ENCODE measurements at places on chromosomes 6 and 20.

GRCh38 chr6:43886717-43887339 lies 116.8 kb downstream of the VEGFA start:
- no peak for DNase-seq

DNA sequence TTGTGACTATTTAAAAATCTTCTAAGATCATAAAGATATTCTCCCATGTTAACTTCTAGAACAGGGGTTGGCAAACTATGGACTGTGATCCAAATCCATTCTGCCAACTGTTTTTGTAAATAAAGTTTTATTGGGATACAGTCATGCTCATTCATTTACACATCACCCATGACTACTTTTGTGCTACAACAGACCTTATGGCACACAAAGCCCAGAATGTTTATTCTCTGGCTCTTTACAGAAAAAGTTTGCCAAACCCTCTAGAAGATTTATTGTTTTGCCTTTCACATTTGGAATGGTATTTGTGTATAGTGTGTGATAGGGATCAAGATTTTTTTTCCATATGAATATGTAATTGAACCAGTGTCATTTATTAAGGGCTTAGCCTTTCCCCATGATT lies 341.7 kb downstream of the CD83 start:
- no peak for DNase-seq

DNA sequence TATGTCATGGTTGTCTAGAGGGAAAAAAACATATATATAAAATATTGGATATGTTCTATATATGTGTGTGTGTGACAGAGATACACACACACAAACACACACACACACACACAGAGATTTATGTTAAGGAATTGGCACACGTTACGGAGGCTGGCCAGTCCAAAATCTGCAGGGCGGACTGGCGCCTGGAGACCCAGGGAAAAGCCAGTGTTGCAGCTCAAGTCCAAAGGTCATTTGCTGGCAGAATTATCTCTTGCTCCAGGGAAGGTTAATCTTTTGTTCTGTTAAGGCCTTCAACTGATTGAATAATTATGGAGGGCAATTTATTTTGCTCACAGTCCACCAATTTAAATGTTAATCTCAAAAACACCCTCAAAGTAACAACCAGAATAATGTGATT lies 37.5 kb upstream of the PDE7B start:
- DNase-seq = no peak

GRCh38 chr6:12271997-12272396 lies 18.2 kb upstream of the EDN1 start:
- no peak for DNase-seq

GRCh38 chr20:57153238-57153905 lies 113.1 kb downstream of the BMP7 start:
- no peak for DNase-seq

DNA sequence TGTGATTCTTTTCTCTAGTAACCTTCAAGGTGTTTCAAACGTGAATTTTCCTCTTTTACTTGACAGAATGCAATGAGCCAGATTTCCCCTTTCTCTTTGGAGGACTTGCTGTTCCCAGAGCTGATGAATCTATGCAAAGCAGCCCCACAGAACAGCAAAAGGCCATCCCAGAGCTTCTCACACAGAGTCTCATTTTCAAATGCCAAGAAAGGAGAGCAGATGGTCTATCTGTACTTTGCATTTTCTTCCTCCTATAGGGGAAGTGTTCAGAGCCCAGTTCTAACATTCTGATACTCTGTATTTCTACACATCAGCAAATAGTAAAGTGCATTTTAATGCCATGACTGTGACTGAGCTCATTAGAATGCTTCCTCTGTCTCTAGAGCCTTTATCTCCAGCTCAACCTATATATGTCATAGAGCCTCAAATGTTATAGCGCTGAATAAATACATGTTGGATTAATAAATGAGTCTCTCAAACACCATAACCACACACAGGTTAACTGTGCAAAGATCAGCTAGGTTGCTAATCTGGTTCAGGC lies 81.8 kb upstream of the EYA4 start:
- DNase-seq = no peak

DNA sequence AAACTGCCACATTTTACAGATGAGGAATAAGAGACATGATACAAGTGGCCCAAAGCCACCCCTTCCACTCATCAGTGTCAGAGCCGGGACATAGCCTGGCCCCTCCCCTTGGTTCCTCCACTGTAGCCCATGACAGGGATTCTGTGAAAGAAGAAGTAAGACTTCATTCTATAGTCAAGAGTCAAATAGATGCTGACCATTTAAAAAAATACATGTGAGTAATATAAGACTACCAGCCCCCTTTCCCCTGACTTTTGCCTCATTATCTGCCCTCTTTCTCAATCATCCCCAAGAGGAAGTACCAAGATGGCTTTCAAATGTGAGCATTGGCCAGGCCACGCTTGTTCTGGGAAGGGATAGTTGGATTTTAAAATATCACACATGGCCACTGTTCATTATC lies 57.8 kb upstream of the TAB2 start:
- DNase-seq = no peak

DNA sequence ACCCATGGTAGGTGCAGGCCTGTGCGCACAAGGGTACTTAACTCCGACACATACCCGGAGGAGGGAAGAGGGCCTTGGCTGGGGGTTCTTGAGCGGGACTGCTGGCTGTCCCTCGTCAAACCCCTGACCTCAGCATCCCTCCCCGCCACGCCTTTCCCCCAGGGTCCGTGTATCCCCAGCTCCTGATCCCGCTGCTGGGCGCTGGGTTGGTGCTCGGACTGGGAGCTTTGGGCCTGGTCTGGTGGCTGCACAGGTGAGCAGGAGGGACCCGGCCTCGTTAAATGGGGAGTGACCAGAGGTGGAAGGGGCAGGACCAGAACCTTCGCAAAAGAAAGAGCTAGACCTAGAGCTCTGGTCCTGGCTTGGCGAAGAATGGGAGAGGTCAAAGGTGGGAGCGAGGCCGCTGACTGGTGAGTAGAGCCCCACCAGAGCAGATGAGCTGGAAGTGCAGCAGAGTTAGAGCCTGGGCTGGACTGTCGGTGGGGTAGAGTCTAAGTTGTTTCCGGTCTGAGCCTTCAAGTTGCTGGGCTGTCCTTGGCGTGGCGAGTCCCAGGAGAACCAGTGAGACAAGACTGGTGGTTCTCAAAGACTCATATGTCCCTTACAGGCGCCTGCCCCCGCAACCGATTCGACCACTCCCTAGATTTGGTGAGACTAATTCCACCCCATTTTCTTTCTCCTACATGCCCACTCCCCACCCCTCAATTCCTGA lies 963 bp downstream of the MPIG6B start:
- DNase-seq = no peak

GRCh38 chr20:47211036-47211435 lies 145.5 kb downstream of the ZMYND8 start:
- DNase-seq = no peak

DNA sequence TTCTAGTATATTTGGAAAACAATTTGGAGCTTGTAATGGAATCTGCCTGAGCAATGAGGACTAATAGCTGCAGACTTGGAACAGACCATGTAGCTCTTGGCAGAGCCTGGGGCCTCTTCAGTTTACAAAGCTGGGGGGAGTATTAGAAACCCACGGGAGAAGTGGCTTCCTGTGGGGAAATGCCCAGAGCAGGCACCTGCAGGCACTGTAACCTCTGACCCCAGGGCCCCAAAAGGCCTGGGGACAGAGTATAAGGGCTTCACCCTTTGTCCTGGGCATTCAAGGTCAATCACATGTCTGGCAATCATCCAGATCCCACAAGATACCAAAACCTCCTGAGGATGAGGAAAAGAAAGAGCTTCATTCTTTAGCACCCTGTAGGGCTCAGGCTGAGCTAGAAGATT lies 19.4 kb downstream of the PKIG start:
- DNase-seq = no peak
